ENCODE measurements at places on chromosomes 16 and 17.
A peak's percentile ranks its signal among the peaks of the same experiment; 100 is the strongest.

GRCh38 chr16:14175086-14175485 lies 104.0 kb downstream of the MRTFB start:
- DNase-seq: no peak

DNA sequence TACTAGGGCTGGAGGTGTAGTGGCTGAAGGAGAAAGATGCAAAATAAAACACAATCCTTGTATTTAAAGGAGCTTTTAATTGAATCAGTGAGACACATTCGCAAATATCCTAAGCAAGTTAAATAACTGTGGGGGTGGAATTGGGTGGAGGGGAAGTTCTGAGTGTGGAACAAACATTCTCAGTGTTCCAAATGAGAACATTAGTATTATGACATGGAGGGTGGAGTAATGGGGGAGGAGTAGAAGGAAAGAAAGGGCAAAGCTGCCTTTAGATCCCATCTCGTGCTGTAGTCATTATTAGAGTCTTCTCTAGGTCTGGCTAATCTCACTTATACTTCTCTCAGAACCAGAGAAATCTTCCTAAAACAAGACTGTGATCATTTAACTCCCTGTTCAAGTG lies 169.7 kb downstream of the ANKFN1 start:
- DNase-seq: no peak

DNA sequence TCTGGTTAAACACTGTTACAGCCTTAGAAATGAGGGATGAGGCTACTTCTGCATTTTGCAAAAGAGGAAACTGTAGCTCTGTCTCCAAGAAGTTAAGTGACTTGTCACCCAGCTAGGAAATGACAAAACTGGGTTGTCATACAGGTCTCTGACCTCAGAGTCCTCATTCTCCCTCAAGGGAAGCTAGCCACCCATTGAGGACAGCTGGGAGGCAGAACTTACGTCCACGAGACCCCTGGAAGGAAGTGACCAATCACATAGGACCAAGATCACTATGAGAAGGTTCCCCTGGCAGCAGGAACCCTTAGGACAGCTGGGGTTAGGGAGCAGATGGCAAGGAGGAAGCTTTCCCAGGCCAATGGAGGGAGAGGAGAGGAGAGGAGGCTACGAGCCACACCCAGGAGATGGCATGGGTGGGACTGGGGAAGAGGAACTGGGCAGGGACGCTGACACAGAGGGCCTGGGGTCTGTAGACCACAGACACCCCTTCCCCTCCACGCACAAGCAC lies 11.2 kb downstream of the METTL22 start:
- DNase-seq: peak; percentile 75

GRCh38 chr16:60107437-60107836 lies 1373.3 kb upstream of the GOT2 start:
- DNase-seq: no peak

All from CD4-positive, alpha-beta T cell treated with Interferon gamma for 1 hour (primary cell).